Astrocyte (in vitro differentiated cells and primary cell): ENCODE measurements at places on chromosomes 1 and 21. TPM values are rescaled to one million over a fixed set of nuclear protein-coding genes. Genes with fewer than 3 reads are reported as not detected.
A peak's percentile ranks its signal among the peaks of the same experiment; 100 is the strongest.

- H3K36me3 ChIP-seq = no peaks in the 10 kb centered on the region
- H3K4me3 ChIP-seq = no peak overlapping the region
- H3K27me3 ChIP-seq = peaks cover 2% of the 10 kb centered on the region
- no peaks in the 10 kb centered on the region for H3K4me1 ChIP-seq
- no peak overlapping the region for H3K27ac ChIP-seq
These were observed 17.2 kb upstream of the SLC25A44 start for GRCh38 chr1:156176610-156177210.

- DNase-seq = no peak
- H3K27me3 ChIP-seq = no peaks in the 10 kb centered on the region
- no peak overlapping the region for H3K4me3 ChIP-seq
- H3K27ac ChIP-seq = no peak overlapping the region
These were observed 122.3 kb downstream of the GALNT2 start for GRCh38 chr1:230189341-230189740.

- no peak overlapping the region for H3K27ac ChIP-seq
- no peaks in the 10 kb centered on the region for H3K36me3 ChIP-seq
- DNase-seq = peak; percentile 18
- H3K27me3 ChIP-seq = no peaks in the 10 kb centered on the region
- no peaks in the 10 kb centered on the region for H3K4me1 ChIP-seq
These were observed 233.7 kb upstream of the NFIA start for GRCh38 chr1:60848583-60849188.

DNA sequence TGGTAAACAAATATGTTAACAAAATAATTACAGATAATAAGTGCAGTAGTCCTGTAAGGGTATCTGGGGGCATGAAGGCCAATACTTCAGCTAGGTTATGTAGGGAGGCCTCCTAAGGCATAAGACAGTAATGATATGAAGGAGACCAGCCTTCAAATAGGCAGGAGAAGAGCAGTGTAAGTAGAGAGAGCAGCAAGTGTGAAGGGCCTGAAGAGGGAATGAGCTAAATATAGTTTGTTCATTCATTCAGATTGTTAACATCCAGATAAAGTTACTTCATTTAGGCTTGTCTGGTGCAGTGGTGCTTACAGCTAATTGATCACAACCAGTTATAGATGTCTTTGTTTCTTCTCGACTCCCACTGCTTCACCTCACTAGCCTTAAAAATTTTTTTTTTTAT lies 71.1 kb downstream of the EPB41 start:
- no peaks in the 10 kb centered on the region for H3K36me3 ChIP-seq
- no peaks in the 10 kb centered on the region for H3K4me1 ChIP-seq
- DNase-seq = no peak
- no peaks in the 10 kb centered on the region for H3K27me3 ChIP-seq
- H3K27ac ChIP-seq = no peak overlapping the region

GRCh38 chr21:44079846-44080245 lies 27.4 kb upstream of the PWP2 start:
- no peaks in the 10 kb centered on the region for H3K27me3 ChIP-seq
- no peak for DNase-seq
- H3K4me1 ChIP-seq = no peaks in the 10 kb centered on the region
- no peak overlapping the region for H3K27ac ChIP-seq
- peaks cover 29% of the 10 kb centered on the region for H3K36me3 ChIP-seq

GRCh38 chr1:204206121-204206520 lies 7.7 kb downstream of the GOLT1A start:
- peaks cover 7% of the 10 kb centered on the region for H3K27me3 ChIP-seq
- H3K4me3 ChIP-seq = no peak overlapping the region
- H3K27ac ChIP-seq = no peak overlapping the region
- no peak for DNase-seq

DNA sequence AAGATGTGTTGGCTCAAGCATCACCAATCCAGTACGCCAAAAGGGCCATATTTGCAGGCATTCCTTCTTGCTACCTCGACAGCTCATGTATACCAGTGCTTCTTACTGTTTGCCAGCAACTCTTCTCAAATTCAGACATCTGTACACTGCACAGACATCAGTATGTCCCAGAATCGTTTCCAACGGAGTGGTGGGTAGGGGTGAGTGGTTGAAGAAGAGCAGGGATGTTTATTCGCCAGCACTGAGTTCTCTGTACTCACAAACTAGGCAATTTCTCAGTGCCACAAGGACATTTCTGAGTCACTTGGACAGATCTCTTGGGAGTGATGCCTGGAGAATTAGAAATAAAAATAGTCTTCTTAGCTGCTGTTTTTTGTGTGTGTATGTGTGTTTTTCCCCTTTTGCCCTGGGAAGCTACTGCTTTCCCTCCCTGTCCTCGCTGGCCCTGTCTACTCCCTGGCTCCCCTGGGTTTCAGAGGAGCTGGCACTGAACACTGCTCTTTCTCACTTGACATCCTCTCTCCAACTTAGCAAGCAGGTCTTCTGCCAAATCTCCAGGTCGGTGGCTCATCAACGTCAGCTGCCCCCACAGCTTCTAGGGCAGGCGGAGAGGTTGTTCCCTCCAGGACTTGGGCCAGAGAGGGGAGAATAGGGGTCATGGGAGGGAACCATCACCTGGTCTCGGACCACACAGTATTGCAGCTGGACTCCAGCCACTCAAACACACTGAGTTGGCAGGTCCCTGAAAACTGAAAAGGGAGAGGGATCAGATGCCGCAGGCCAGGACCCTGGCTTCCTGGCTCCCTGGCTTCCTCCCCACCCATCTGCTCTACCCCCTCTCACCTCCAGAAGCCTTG lies 90.5 kb downstream of the NMNAT2 start:
- H3K4me3 ChIP-seq = no peak overlapping the region
- H3K4me1 ChIP-seq = peaks cover 9% of the 10 kb centered on the region
- no peaks in the 10 kb centered on the region for H3K36me3 ChIP-seq
- H3K27ac ChIP-seq = no peak overlapping the region
- no peak for DNase-seq

GRCh38 chr1:179231923-179232322 lies 2.4 kb upstream of the ABL2 start:
- no peak overlapping the region for H3K4me3 ChIP-seq
- H3K4me1 ChIP-seq = peaks cover 30% of the 10 kb centered on the region
- peak overlapping the region; percentile 65 for H3K27ac ChIP-seq
- peak; percentile 58 for DNase-seq

DNA sequence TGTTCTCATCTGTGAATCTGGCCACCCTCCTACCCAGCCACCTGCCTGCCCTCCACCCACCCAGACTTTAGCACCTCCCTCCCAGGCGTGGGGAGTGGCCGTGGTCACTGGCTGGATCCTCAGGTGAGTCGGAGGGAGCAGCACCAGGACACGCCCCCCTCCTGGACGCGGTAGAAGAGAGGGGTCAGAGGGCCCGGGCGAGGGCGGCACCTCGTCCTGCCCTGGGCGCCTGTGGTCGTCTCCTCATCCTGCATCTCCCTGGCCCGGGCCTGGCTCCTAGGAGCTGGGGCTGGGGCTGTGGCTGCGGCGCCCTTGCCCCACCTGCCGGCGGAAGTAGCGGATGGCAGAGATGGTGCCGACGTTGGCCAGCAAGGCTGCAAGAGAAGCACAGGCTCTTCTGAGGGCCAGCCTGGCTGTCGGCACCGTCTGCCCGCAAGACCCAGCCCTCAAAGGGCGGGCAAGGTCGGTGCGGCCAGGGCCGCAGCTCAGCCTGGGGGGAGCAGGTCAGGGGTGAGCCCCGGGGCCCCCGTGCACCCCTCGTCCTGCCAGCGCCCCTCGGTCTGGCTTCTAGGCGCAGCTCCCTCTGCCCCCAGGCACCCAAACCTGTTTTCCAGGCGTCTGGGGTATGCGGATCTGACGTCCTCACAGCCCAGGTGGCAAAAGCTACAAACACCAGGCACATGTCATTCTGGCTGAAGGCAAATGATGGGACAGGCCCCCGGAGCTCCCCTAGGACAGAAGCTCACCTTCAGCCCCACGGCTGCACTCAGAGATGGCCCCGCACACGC lies 5.8 kb downstream of the PERM1 start:
- H3K4me1 ChIP-seq = no peaks in the 10 kb centered on the region
- H3K27me3 ChIP-seq = no peaks in the 10 kb centered on the region
- DNase-seq = no peak
- H3K36me3 ChIP-seq = no peaks in the 10 kb centered on the region
- H3K4me3 ChIP-seq = no peak overlapping the region

GRCh38 chr21:15309721-15310120 lies 244.9 kb upstream of the NRIP1 start:
- H3K27me3 ChIP-seq = no peaks in the 10 kb centered on the region
- no peak overlapping the region for H3K4me3 ChIP-seq
- no peak for DNase-seq
- no peaks in the 10 kb centered on the region for H3K4me1 ChIP-seq

- H3K4me3 ChIP-seq = no peak overlapping the region
- no peak for DNase-seq
- H3K27me3 ChIP-seq = no peaks in the 10 kb centered on the region
- no peaks in the 10 kb centered on the region for H3K36me3 ChIP-seq
- no peak overlapping the region for H3K27ac ChIP-seq
- peaks cover 15% of the 10 kb centered on the region for H3K4me1 ChIP-seq
These were observed 32.9 kb upstream of the UTS2 start for GRCh38 chr1:7885513-7886404.

GRCh38 chr1:213439703-213440102 lies 388.7 kb downstream of the RPS6KC1 start:
- no peak overlapping the region for H3K27ac ChIP-seq
- H3K36me3 ChIP-seq = no peaks in the 10 kb centered on the region
- no peak for DNase-seq
- H3K27me3 ChIP-seq = no peaks in the 10 kb centered on the region

DNA sequence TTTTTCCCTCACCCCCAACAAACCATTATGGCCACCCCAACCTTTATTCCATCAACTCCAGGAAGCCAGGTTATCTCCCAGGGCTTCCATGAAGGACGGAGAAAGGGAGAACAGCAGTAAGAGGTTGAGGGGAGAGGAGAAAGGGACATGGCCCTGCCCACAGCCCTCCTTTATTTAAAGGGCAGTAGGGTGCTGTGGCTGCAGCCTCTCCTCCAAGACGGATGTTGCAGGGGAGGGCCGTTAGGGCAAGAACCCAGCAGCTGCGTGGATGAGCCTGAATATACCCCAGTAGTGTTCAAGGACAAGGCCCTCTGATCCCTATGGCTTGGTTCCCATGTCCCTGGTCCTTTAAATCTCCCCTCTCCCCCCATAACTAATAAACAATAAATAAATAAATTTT lies 5.9 kb downstream of the RXFP4 start:
- no peak overlapping the region for H3K27ac ChIP-seq
- H3K36me3 ChIP-seq = peaks cover 49% of the 10 kb centered on the region
- DNase-seq = no peak
- no peaks in the 10 kb centered on the region for H3K27me3 ChIP-seq

- peaks cover 2% of the 10 kb centered on the region for H3K27me3 ChIP-seq
- H3K36me3 ChIP-seq = no peaks in the 10 kb centered on the region
- no peak for DNase-seq
- no peak overlapping the region for H3K27ac ChIP-seq
- no peaks in the 10 kb centered on the region for H3K4me1 ChIP-seq
These were observed 179.0 kb downstream of the PTPRU start for GRCh38 chr1:29415156-29415830.

- H3K27ac ChIP-seq = peak overlapping the region; percentile 90
- H3K4me1 ChIP-seq = peaks cover 38% of the 10 kb centered on the region
- DNase-seq = peak; percentile 93
- H3K4me3 ChIP-seq = no peak overlapping the region
- H3K27me3 ChIP-seq = no peaks in the 10 kb centered on the region
These were observed 358.7 kb downstream of the LTN1 start for GRCh38 chr21:28633839-28634555.

- H3K27ac ChIP-seq = no peak overlapping the region
- H3K27me3 ChIP-seq = no peaks in the 10 kb centered on the region
- no peak overlapping the region for H3K4me3 ChIP-seq
- no peaks in the 10 kb centered on the region for H3K36me3 ChIP-seq
- DNase-seq = no peak
- no peaks in the 10 kb centered on the region for H3K4me1 ChIP-seq
These were observed 65.7 kb downstream of the KIF26B start for GRCh38 chr1:245220381-245220985.

- DNase-seq = no peak
- H3K4me3 ChIP-seq = peak within 1 kb of the TSS; percentile 55
- H3K36me3 ChIP-seq = no peaks in the 10 kb centered on the region
- peaks cover 18% of the 10 kb centered on the region for H3K4me1 ChIP-seq
- no peak within 1 kb of the TSS for H3K27ac ChIP-seq
These were observed at the start of gene SMIM1 for GRCh38 chr1:3772715-3773571. Gene SMIM1 (plus strand): TSS chr1:3772749. CDS start chr1:3775374, 2,625 bp downstream.

GRCh38 chr1:241749945-241750695 lies 97.9 kb upstream of the EXO1 start:
- H3K4me3 ChIP-seq = no peak overlapping the region
- H3K27me3 ChIP-seq = no peaks in the 10 kb centered on the region
- no peaks in the 10 kb centered on the region for H3K36me3 ChIP-seq
- no peak for DNase-seq
- H3K27ac ChIP-seq = no peak overlapping the region

GRCh38 chr1:220011620-220012019 lies 34.7 kb downstream of the EPRS1 start:
- peaks cover 18% of the 10 kb centered on the region for H3K36me3 ChIP-seq
- no peaks in the 10 kb centered on the region for H3K27me3 ChIP-seq
- H3K27ac ChIP-seq = no peak overlapping the region
- no peak overlapping the region for H3K4me3 ChIP-seq
- no peak for DNase-seq

DNA sequence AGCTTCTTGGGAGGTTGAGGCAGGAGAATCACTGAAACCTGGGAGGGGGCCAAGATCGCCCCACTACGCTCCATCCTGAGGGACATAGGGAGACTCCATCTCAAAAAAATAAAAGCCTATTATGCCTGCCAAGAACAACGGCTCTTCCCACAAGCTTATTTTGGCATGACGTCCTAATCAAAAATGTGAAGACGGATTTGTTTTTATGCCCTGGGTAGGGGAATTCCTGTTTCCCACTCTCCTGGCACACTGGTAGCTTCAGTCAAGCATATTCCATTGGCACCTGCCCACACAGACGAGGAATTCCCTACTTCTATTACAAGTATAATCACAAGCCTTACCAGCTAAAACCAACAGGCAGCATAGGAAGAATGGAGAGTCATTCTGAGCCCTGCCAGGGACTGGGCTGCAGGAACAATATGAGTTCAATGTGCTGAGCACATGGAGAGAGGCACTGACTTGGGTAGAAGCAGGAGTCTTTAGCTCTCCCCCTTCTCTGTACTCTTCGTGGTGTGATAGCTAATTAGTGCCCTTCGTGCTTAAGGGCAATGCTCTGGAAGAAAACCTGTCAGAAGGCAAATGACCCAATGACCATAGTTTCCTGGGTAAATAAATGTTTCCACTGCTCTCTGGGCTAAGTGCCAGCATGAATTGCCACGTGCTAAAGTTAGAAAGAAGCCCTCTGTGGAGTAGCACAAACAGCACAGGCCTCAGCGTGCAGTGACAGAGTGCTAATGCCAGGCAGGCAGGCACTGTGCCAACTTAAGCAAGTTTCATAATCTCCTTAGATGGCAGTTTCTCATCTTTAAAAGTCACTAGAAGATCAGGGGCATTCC lies 16.8 kb downstream of the TNFSF4 start:
- no peak overlapping the region for H3K4me3 ChIP-seq
- no peaks in the 10 kb centered on the region for H3K27me3 ChIP-seq
- no peaks in the 10 kb centered on the region for H3K36me3 ChIP-seq
- peak; percentile 88 for DNase-seq

- no peak overlapping the region for H3K4me3 ChIP-seq
- H3K4me1 ChIP-seq = peaks cover 5% of the 10 kb centered on the region
- H3K36me3 ChIP-seq = no peaks in the 10 kb centered on the region
- peaks cover 2% of the 10 kb centered on the region for H3K27me3 ChIP-seq
- no peak for DNase-seq
These were observed 73.4 kb downstream of the SCCPDH start for GRCh38 chr1:246797597-246797996.

The NBPF4 gene
- not detected in 2 replicates for total RNA-seq

The SPRR5 gene
- total RNA-seq = not detected in 2 replicates

The DPT gene
- total RNA-seq = not detected in 2 replicates

The LCE2C gene
- total RNA-seq = not detected in 2 replicates

The NPHS2 gene
- not detected in 2 replicates for total RNA-seq

The SH2D5 gene
- 4.0 and 5.9 TPM in 2 replicates for total RNA-seq

The SLC22A15 gene
- 10.3 and 12.0 TPM in 2 replicates for total RNA-seq

The KISS1 gene
- total RNA-seq = 2.2 and 2.7 TPM in 2 replicates

The TMPRSS15 gene
- not detected in 2 replicates for total RNA-seq
